ENCODE measurements at places on chromosomes 16 and 17. TPM values are rescaled to one million over a fixed set of nuclear protein-coding genes. Genes with fewer than 3 reads are reported as not detected.

Gene CLEC10A
- not detected for total RNA-seq

DNA sequence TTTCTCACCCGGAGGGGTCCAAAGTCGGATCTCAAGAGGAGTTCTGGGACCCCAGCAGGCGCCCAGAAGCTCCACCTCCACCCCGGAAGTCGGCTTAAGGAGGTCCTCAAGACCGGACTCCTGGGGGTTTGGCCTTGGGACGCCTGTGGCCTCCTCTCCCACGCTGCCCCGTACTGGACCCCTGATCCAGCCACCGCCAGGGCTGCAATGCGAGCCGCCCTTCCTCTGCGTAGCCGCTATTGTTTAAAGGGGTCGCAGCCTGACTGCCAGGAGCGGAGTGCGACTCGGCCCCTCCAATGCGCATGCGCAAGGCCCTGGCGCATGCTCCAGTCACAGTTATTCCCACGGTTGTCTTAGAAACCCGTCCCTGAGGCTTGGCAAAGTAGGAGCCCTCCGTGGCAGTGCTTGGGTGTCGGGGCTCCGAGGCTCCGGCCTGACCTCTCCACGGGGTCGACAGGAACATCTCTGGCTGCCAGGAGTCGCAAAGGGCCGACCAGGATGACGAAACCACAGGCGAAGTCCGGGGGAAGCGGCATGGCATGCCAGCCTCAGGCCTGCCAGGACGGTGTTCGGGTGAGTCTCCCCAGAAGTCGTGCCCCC lies 719.0 kb downstream of the KCNJ18 start:
- no peak for DNase-seq

- DNase-seq = peak; percentile 62
Observed at GRCh38 chr16:85037050-85037410, 9.4 kb downstream of the KIAA0513 start.

- no peak for DNase-seq
Observed at GRCh38 chr17:76893623-76894334, 25.6 kb downstream of the MGAT5B start.

DNA sequence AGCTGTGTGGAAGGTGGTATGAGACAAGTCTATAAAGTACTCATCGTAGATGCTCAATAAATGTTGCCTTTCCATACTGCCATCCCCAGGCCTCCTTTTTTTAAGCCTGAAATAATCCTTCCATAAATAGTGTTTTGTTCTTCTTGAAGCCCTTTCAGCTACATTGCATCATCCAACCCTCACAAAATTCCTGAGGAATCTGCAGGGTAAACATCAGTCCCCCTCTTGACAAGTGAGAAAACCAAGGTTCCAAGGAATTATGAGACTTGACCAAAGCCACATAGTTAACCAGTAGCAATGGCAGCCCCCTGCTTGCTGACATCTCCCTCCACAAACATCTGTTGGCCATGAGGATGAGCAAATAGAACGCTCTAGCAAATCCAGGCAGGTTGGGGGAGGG lies 89.7 kb upstream of the CCL1 start:
- peak; percentile 21 for DNase-seq

DNA sequence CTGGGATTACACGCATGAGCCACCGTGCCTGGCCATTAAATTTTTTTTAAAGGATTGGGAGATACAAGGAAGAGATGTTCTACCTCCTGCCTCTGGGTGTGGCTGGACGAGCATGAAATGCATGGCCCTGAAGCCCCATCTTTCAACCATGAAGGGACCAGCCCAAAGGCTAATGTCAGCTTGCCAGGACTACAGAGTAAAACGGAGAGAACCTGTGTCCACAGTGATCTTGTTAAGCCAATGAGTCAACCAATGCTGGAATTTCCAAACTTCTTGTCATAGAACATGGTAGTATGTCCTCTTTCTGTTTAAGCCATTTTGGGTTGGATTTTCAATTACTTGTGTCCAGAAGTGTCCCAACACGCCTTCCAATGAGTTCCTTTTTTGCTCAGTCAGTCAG lies 71.3 kb downstream of the RTN4RL1 start:
- no peak for DNase-seq

DNA sequence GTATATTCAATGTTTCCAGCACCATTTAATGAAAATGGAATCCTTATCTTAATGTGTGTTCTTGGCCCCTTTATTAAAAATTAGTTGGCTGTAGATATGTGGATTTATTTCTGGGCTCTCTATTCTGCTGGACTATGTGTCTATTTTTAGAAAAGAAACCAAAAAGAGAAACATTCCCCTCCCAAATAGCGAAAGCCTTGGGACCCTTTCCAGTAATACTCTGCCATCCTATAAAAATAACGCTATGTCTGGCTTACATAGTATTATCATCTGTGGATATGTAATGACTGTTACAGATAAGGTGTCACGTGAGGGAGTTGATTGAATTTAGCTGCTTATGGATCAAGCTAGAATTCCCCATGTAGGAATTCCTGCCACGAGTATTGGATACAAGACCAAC lies 279.3 kb upstream of the KIF2B start:
- DNase-seq = no peak

DNA sequence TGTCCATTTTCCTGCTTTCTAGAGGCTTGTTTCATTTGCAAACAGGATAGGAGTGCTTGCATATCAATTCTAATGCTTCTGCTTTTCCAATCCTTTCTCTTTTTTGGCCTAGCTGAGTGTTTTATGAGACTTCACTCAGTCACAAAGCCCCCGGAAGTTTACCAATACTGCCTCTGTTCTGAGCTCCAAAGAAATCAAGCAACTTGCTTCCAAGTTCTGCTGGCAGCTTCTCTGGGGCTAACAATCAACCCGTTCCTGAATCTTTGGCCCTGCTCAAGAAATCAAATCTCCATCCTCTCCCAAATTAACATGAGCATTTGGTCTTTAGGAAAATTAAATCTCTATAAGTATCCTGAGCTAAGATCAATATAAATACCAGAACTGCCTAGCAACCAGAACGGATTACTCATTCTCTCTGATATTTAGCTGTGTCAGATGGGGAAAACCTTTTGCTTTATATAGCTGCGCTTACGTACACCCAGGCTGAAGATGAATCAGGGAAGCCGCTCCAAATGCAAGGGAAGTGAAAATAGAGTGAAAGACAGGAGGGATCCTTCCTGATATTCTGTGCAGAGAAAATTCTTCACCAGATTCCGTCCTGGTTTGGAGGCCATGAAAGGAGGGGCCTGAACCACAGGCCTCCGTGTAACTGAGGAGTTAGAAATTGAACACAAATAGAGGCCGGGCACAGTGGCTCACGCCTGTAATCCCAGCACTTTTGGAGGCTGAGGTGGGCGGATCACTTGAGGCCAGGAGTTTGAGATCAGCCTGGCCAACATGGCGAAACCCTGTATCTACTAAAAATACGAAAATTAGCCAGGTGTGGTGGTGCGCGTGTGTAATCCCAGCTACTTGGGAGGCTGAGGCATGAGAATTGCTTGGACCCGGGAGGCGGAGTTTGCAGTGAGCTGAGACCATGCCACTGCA lies 23.3 kb upstream of the GRB2 start:
- peak; percentile 67 for DNase-seq

- peak; percentile 60 for DNase-seq
Observed at GRCh38 chr17:50430821-50431618, 5.0 kb downstream of the ACSF2 start.

GRCh38 chr17:78993981-78994671 lies 14.4 kb upstream of the LGALS3BP start:
- DNase-seq = no peak

Gene MAZ
- 166 TPM for total RNA-seq

- peak; percentile 37 for DNase-seq
Observed at GRCh38 chr17:70636517-70637133, 467.3 kb downstream of the KCNJ2 start.

GRCh38 chr17:47905221-47905733 lies 9.2 kb downstream of the SP2 start:
- peak; percentile 78 for DNase-seq

- DNase-seq = no peak
Observed at GRCh38 chr16:2955779-2956578, 8.1 kb upstream of the KREMEN2 start.

DNA sequence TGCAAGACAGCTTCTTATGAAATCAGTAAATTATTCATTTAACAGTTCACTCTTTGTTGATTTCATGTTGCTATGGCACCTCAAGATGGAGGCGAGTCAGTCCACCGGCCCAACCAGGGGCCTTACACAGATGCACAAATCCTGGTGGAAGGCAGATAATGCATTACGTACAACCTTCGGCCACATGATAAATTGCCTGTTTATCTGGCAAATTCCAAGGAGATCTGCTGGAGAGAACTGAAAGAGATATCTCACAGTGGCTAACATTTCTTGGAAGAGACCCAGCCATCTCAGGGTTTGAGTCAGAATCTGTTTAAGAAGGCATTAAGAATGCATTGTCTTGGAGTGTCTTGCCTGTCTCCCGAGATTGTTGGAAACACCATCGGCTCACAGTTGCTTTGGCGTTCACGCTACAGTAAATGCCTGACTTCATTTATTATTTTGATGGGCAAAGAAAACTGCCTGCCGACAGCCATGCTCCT lies 225.6 kb downstream of the MSI2 start:
- peak; percentile 98 for DNase-seq

Gene KRT9
- total RNA-seq = not detected
